ENCODE measurements at places on chromosomes 16 and 17.

DNA sequence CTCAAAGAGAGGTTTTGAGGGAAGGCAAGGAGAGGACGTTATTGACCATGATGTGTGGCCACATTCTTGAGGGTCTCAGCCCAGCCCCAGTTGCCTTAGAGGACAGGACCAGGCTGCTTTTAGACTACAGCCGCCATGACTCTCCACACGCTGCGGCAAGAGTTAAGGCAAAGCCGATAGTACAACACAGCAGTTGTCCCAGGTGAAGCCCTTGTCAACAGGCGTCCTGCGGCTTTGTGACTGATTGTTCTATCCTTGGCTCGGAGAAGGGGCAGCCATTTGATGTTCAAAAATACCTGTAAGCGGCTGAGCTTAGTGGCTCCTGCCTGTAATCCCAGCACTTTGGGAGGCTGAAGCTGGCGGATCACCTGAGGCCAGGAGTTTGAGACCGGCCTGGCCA, 28.8 kb downstream of the TMEM92 start:
- no peak for DNase-seq

- DNase-seq: peak; percentile 68
These were observed 19.1 kb downstream of the GSPT1 start for GRCh38 chr16:11896486-11897176.

GRCh38 chr17:17077861-17078732, 35.8 kb downstream of the MPRIP start:
- no peak for DNase-seq

DNA sequence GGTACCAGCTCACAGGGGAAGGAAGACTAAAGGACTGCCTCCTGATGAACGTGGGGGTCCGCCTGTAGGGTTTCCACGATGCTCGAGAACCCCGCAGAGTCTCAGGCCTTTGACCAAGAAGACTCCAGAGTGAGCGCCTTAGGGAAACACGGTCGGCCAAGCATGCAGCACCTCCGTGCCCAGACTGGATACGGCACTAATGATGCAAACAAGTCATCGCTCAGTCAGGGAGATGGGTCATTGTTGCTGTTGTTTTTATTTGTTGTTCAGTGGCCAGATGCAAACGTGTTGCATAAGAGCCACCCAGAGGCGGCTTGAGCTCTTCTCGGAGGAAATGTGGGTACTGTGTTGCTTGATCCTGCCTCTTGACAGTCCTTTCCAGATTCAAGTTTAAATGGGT, 19.3 kb upstream of the RBFOX3 start:
- no peak for DNase-seq

DNA sequence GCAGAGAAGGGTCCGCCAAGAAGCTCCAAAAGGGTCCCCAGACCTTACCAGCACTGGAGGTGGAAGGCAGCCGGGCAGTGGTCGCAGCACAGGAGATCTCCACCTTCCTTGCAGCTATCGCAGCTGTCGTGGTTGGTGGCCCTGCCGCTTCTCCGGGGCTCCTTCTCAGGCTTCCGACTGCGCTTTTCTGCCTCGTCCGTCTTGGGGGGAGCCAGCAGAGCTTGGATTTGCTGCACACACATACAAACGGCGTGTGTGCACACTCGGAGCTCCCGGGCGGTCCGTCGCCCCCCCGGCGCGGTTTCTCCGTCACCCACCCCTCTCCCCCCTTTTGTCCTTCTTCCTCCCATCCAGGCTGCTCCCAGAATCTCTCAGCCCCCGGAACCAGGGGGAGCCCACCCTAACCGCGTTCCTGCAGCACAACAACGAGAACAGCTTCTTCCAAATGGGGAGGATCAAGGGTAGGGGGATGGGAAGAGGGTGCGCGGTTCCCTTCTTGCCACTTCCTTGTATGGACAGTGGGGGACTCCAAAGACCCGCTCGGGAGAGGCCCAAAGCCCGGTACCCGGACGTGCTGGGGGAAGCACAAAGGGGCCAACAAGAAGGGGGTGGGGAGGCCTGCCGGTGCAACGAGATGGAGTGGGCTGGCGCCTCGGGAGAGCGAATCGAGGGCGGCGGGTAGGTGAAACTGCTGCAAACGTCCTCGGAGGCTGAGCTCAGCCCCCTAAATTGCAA, 1.1 kb downstream of the PHF12 start:
- DNase-seq: peak; percentile 54

Measured in fibroblast of villous mesenchyme (primary cell).